Stimulated activated CD8-positive, alpha-beta memory T cell treated with anti-CD3 and anti-CD28 coated beads, Interleukin-15, amount 100 ng/mL, for 1 hour (primary cell): ENCODE measurements at places on chromosomes 6 and 20.

DNA sequence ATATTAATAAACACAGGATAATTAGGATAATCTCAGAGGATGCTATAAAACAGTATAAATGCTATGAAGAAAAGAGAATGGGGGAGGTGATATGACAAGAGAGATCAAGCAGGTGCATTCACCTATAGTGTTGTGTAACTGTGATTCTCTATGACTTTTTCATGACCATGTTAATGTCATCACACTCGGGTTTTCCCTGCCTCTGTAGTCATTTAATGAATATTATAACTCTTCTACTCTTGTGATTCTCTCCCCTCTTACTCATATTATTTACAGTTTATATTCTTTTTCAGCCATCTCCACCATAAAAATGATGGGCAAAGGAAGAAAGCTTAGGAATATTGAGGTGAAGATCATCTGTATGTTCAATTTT lies 106.9 kb upstream of the SGK1 start:
- no peak for DNase-seq

GRCh38 chr6:95094751-95095663 lies 482.3 kb upstream of the MANEA start:
- no peak for DNase-seq

DNA sequence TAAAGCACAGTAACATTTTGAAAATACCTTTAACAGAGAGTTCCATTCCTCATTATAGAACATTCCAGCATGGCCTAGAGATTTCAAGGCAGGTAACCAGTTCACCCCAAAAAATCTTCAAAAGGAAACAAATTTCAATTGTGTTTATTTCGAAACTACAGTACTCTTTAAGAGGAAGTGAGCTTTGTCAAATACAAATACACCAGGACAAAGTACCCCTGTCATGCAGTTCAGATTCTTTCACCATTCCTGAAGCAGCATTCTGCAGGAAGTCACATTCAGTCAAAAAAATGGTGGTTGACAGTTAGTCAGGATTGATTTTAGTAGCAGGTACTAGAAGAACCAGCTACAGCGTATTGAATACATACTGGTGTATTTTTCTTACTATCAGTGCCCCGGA lies 89.6 kb upstream of the RIN2 start:
- DNase-seq: no peak

GRCh38 chr6:168507297-168507696 lies 66.3 kb downstream of the SMOC2 start:
- no peak for DNase-seq

- DNase-seq: no peak
Observed at GRCh38 chr20:40320517-40321011, 368.5 kb downstream of the MAFB start.

DNA sequence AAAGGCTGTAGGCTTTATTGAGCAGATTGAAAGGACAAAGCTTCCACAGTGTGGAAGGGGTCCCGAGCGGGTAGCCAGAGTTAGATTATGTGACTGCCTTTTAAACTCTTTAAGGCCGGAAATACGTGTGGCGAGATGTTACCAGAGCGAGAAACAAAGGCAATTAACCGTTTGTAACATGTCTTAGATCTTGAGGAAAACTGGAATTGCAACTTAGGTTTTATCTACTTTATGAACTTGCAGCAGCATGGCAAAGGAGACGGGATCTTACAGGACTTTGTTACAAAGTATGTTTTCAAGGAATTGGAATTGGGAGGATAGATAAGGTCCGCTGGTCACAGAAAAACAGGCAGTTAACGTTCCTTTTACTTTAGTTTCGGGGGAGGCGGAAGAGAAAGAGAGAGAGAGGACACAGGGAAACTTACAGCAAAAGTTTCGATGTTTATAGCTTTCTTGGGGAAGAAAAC lies 594.7 kb upstream of the ADGRB3 start:
- no peak for DNase-seq

DNA sequence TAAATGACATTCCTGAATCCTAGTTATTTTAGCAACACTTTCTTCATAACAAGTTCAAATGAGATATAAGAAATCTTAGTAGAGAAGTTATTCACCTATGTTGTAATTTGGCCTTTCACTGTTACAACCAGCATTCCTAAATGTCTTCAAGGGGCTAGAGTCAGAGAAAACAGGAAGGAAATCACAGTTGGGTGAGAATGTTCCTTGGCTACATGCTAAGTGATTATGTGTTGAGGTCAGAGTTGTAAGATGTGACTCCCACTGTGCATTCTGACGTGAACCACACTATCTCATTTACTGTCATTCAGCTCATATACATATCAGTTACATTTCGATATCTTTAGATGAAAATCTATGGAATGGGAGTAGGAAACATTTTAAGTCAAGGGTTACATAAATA lies 51.0 kb upstream of the MLIP start:
- no peak for DNase-seq

GRCh38 chr6:7909323-7910276 lies 988 bp downstream of the TXNDC5 start:
- DNase-seq: no peak

DNA sequence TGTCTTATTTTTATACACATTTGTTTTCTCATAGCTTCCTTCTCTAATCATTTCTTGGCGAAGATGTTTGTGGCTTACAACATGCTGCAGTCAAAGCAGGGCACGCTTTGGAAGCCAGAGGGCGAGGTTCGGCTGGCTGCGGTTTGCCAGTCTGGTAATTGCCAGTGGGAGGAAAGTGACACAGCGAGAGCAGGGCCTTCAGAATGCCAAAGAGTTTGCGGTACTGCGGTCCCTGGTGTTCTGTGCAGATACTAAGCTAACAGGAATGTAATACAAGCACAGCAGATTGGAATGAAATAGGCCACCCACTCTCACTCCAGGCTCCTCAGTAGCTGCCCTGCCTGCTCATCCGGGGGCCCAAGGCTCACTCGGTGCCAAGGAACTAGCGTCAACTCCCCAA lies 58.7 kb upstream of the TGM3 start:
- DNase-seq: no peak

DNA sequence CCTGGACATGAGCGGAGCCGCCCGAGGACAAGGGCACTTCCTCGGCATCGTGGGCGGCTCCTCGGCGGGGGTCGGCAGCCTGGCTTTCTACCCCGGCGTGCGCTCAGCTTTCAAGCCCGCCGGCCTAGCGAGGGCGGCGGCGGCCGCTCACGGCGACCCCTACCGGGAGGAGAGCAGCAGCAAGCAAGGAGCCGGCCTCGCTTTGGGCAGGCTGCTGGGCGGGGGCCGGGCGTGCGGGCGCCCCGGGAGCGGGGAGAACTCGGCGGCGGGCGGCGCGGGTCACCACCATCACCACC lies 6.7 kb downstream of the PRDM13 start:
- no peak for DNase-seq

DNA sequence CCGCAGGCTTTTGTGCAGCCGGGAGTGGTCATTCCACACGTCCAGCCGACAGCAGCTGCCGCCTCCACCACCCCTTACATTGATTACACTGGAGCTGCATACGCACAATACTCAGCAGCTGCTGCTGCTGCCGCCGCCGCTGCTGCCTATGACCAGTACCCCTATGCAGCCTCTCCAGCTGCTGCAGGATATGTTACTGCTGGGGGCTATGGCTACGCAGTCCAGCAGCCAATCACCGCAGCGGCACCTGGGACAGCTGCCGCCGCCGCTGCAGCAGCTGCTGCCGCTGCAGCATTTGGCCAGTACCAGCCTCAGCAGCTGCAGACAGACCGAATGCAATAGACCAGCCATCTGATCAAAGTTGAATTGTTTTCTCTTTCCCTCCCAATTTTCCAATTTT lies 10.6 kb downstream of the RBM24 start:
- no peak for DNase-seq

DNA sequence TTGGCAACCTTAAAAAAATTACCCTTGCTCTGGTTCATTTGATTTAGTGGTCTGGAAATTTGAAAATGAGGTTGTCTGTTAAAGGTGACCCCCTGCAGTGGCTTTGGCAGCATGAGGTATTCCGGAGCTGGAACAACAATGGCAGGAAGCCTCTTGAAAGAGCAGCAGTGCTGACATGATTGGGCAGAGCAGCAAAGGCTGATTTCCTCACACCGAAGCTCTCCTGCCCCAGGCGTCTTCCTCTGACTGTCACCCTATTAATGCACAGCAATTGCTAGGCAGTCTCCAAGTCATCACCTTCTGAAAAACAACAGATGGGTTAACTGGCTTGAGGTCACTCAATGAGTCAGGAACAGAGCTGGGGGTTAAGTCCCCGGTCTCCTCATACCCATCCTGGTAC lies 241.8 kb upstream of the MMS22L start:
- DNase-seq: no peak

- DNase-seq: no peak
Observed at GRCh38 chr20:32336918-32337347, 21.2 kb upstream of the ASXL1 start.

- DNase-seq: no peak
Observed at GRCh38 chr6:157974967-157975366, 6.7 kb upstream of the SYNJ2 start.

DNA sequence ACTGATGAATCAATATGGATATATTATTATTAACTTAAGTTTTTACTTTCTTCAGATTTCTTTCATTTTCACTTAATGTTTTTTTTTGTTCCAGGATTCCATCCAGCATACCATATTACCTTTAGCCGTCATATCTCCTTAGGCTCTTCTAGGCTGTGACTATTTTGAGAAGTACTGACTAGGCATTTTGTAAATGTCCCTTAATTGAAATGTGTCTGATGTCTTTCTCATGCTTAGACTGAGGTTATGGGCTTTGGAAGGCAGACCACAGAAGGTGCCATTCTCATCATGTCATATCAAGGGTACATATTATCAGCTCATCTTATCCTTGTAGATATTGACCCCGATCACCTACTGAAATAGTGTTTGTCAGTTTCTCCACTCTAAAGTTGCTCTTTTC lies 101.3 kb downstream of the FOXO3 start:
- DNase-seq: no peak

DNA sequence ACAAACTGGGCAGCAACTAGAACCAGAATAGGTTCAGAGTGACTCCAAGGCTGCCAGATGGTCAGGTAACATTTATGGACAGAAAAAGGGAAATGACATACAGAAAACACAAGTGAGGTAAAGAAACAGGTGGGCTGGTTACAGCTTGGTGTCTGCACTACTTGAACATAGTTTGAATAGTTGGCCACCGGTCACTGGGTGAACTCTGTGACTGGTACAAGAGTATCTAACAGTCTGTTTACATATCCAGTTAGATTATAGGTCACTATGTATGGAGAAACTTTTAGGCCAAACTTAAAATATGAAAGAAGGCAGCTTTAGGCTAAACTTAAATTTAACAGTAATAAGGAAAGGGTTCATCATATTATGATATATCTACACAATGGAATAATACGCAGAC lies 32.9 kb downstream of the LCA5 start:
- DNase-seq: no peak

DNA sequence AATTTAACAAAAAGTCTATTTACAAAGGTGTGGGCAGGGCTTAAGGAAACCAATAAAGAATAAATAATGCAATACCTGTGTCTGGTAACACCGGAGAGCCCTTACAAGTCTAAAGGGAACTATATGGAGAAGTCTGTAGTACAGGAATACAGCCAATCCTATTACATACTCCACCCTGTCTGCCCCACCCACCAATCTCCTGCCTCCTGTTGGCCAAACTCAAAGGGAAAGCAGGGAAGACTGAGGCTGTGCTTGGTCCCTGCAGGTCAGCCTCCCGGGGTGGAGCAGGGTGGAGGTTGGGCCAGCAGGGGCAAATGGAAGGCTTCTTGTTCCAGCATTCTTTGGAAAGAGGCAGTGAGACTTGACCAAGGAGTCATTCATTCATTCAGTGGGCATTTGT lies 31.5 kb downstream of the METTL24 start:
- no peak for DNase-seq

DNA sequence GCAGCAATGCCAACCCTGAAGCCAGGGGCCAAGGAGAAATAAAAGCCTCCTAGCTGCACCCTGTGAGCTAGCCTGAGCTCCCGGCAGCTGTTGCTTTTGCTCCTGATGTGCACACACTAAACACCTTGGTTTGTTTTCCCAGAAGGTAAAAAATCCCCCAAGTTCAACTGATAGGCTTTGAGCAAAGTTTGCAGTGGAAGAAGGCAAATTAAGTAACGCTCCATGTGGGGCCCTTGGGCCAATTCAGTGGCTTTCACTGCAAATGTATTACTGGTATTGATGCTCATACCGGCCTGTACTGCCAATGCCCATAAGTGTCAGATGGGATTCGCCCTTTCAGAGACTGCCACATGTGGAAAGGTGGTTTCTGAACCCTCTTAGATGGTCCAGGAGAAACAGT lies 9.4 kb upstream of the IDH3B start:
- no peak for DNase-seq

DNA sequence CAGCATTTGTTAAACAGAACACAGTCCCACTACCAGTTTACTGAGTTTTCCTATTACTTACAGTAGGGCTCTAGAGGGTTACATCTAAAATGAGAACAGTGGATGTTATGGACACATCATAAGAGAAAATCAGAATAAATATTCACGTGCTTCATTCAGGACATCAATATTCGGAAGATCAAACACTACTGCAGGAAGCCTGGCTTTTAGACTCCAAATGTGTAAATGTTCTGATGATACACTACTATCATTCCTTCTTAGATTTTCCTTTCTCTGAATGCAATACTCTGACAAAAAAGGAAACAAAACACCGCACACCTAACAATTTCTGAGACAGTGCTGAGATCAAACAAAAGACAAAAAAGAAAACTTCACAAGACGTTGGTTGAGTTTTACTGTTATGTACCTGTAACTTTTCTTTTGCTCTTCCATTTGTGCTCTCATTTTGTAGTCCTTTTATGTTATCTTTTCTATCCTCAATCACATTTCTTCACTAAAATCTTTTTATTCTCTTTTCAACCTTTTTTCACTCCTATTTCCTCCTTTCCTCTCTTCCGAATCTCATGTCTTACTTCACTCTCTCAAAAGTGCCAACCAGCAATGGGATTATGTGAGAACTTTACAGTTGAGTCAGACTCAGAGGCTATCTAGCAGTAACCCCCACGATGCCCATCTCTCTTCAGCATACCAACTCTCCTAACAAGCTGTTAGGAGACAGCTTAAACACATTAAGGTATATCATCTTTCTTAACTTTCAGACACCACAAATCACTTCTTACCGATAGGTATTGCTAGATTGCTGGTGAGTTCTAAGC lies 1.7 kb downstream of the FAM184A start:
- no peak for DNase-seq

- DNase-seq: no peak
Observed at GRCh38 chr6:44341095-44341890, 1.2 kb upstream of the SPATS1 start.

GRCh38 chr6:27593200-27593818 lies 120.4 kb upstream of the ZNF184 start:
- no peak for DNase-seq

DNA sequence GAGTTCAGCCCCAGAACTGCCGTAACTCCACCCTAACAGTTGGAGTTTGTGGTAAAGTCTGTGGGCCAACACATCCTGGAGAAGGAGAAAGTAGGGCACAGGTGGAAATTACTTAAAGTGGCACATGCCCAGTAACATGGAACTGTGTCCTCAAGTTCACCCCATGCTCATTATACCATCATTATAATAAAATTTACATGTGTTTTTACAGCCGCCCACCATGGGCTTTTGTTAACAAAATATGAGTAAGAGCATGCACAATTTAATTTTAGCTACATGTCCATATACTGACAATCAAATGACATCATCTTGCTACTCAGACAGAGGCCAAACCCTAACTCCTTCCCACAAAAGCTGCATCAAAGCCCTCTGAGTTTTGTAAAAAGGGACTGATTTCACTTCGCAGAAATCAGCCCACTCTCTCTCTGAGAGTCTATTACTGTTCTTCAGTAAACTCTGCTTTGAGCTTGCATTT lies 17.3 kb upstream of the ELOVL4 start:
- no peak for DNase-seq
